ENCODE measurements at places on chromosomes 3 and 15. TPM values are rescaled to one million over a fixed set of nuclear protein-coding genes. Genes with fewer than 3 reads are reported as not detected.

GRCh38 chr15:58724466-58724865 lies 25.0 kb downstream of the ADAM10 start:
- DNase-seq = peak; percentile 58
- peak overlapping the region; percentile 6 for H3K27ac ChIP-seq
- no peaks in the 10 kb centered on the region for H3K27me3 ChIP-seq
- peaks cover 14% of the 10 kb centered on the region for H3K4me1 ChIP-seq
- H3K36me3 ChIP-seq = peaks cover 15% of the 10 kb centered on the region
- H3K4me3 ChIP-seq = no peak overlapping the region

DNA sequence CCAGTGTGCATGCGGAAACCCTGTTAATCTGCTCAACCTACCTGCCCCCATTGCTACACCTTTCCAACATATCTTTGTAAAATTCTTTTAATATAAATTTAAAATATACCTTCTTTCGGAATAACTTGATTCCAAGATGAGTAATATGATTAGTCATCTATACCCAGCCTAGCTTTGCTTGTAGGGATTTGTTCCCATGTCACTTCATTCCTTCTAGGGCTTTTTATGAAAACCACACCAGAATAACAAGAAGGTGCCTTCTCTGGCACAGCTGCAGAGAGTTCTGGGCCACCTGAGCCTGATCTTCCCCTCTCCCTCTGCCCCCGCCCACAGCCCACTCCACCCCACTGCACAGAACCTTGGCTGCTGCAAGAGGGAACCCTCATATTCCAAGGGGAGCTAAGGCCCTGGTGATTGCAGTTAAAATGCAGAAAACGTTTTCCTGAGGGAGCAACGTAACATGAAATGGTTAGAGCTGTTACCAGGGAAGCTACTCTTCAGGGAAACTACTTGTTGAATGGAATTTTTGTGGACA lies 38.6 kb upstream of the HACD2 start:
- no peaks in the 10 kb centered on the region for H3K27me3 ChIP-seq
- DNase-seq = no peak
- H3K4me1 ChIP-seq = peaks cover 6% of the 10 kb centered on the region
- no peak overlapping the region for H3K4me3 ChIP-seq
- no peaks in the 10 kb centered on the region for H3K36me3 ChIP-seq
- no peak overlapping the region for H3K27ac ChIP-seq

DNA sequence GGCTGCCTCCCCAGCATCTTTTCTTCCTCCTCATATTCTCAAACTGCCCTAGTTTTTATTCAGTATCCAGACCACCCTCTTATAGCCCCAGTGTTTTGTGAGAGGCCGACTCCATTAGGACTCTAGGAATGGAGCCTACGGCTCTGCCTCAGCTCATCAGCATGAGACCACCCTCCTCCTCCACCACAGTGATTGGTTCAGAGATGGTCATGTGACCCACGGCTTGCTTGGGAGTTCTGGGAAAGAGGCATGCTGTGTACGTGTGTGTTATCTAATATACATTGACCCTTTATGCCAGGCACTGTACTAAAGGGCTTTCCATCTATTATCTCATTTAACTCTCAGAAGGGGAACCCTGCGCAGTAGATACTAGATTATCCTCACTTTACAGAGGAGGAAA lies 17.8 kb upstream of the CMTM7 start:
- no peak overlapping the region for H3K4me3 ChIP-seq
- peaks cover 59% of the 10 kb centered on the region for H3K4me1 ChIP-seq
- no peaks in the 10 kb centered on the region for H3K36me3 ChIP-seq
- DNase-seq = no peak

- no peak overlapping the region for H3K27ac ChIP-seq
- H3K27me3 ChIP-seq = no peaks in the 10 kb centered on the region
- no peak for DNase-seq
- H3K36me3 ChIP-seq = no peaks in the 10 kb centered on the region
Observed at GRCh38 chr3:15787941-15788340, 9.8 kb downstream of the ANKRD28 start.

GRCh38 chr3:15477951-15478639 lies 43.4 kb downstream of the COLQ start:
- DNase-seq = no peak
- H3K27ac ChIP-seq = no peak overlapping the region
- no peaks in the 10 kb centered on the region for H3K36me3 ChIP-seq
- H3K27me3 ChIP-seq = no peaks in the 10 kb centered on the region

CAMK2N2 gene
- total RNA-seq = not detected
